HFF-Myc (cell line): ENCODE measurements at places on chromosomes 7 and 10.

DNA sequence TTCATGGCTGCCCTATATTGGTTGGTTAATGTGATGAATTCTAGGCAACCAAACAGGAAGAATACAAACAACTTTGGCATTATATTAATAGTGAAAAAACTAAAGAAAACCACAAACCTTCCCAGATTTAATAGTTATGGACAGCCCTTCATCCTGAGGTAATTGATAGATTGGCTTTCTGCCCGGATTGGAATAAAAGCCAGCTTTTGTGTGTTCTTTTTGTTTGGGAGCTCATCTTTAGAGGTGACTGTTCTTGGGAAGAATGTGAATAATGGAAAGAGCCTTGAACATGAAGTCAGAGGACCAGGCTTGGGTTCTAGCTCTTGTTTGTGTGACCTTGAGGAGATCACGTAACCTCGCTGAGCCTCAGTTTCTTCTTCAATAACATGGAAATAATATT is 92.3 kb downstream of the VTI1A start:
- no peak for DNase-seq

DNA sequence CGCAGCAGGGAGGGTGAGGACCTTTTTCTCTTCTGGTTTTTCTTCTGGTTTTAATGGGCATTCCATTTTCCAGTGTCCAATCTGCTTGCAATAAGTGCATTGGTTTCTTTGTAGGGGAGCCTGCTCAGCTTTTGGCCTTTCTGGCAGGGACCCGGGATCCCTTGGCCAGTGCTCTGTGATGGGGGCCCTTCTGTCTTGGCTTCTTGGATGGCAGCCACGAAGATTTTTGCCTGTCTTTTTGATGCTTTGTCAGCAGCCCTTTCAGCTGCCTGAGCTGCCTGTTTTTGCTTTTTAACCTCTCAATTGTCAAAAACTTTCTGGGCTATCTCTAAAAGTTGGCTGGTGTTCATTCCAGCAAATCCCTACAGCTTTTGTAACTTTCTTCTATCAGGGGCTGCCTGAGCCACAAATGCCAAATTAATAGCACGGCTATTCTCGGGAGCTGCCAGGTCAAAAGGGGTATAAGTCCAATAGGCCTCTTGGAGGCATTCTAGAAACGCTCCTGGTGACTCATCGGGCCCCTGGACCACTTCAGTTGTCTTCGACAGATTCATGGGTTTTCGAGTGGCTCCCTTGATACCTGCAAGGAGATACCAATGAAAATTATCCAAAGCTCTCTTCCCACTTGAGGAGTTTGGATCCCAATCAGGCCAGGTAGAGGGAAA is 179.9 kb upstream of the MBL2 start:
- DNase-seq, result no peak

GRCh38 chr7:55770778-55771177 is 91.8 kb downstream of the SEPTIN14 start:
- no peak for DNase-seq

DNA sequence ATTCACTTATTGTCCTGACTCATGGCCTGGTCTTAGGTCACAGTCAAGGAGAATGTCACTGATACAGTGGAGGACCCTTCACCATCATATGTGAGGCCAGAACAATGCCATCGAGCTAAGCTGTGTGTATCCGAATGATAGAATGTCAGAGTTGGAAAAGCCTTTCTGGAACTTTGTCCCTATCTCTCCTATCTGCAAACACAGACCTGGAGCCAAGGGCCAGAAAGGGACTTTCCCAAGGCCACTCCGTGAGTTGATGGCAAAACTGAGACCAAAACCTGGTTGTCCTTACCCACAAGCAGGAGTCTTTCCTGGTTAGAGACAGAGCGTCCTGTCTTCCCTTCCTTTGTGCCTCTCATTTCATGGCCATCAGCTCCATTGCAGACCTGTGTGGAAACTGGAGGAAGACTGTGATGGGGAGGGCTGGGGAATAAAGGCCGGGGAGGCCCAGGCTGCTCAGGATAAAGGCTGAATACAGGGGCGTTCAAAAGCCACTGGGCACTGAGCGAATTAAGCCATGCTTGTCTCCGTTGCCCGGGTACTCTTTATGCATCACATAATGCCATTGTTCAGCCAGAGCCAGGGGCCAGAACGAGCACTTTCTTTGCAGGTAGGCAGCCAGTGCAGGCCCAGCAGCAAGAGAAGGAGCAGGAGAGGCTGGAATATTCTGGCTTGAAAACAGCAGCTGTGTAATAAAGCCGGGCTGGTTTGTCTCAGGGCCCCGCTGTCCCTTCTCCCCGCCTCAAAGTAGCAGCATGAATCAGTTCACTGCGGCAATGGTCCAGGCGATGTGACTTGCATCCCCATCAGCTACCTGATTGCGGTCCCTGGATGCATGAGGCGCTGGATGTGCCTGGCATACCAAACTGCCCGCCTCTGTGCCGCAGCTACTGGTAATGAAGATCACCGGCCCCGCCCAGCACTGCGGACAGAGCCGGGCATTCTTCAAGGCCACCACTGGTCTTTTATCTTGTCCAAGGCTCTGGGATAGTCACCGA is 143.0 kb downstream of the RPS24 start:
- DNase-seq, result no peak

DNA sequence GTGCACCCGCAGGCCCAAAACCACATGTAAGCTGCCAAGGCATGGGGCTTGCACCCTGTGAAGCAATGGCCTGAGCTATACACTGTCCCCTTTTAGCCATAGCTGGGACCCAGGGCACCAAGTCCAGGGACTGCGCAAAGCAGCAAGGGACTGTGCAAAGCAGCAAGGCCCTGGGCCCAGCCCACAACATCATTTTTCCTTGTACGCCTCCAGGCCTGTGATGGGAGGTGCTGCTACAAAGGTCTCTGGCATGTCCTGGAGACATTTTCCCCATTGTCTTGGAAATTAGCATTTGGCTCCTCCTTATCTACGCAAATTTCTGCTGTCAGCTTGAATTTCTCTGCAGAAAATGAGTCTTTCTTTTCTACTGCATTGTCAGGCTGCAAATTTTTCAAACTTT is 24.8 kb downstream of the ARHGAP19 start:
- no peak for DNase-seq
